ENCODE measurements at places on chromosomes 2 and 18.

- no peak for DNase-seq
These were observed 183.4 kb upstream of the CDH7 start for GRCh38 chr18:65567372-65567771.

DNA sequence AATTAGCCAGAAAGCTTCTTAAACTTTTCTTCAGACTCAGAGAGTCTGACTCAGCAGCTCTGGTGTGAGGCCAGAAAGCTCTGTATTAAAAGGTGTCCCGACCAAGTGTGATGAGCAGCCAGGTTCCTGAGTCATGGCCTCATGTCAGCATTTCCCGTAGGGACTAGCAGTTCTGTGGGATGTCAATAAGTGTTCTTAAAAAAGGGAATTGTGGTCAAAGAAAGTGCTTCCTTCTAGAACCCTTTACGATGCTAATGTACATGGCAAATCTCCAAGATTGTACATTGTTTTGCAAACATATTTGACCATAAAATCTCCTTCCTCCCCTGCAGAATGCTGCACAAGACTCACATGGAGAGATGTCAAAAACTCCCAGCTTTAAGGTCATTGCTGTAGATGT lies 80.1 kb downstream of the PLA2R1 start:
- DNase-seq = peak; percentile 27

GRCh38 chr2:69437751-69438154 lies 518 bp upstream of the NFU1 start:
- DNase-seq = no peak

GRCh38 chr2:46815121-46815802 lies 100.3 kb downstream of the MCFD2 start:
- DNase-seq = no peak

DNA sequence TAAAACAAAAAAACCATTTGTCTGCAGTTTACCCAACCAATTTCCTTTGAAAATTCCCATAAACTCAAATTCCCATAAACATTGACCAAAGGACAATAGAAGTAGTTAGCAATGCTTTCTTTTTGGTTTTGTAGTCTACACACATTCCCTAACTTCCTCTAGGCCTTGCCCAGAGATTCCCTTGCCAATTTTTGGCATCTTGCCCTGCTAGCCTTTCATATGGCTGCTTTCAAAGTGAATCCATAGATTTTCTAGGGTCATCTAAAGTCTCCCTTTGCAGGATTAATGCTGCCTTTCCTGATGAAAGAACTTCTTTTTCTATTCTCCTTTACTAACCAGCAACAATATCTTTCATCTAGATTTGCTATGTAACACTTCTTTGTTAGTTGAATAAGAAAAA lies 33.4 kb downstream of the THSD7B start:
- no peak for DNase-seq

DNA sequence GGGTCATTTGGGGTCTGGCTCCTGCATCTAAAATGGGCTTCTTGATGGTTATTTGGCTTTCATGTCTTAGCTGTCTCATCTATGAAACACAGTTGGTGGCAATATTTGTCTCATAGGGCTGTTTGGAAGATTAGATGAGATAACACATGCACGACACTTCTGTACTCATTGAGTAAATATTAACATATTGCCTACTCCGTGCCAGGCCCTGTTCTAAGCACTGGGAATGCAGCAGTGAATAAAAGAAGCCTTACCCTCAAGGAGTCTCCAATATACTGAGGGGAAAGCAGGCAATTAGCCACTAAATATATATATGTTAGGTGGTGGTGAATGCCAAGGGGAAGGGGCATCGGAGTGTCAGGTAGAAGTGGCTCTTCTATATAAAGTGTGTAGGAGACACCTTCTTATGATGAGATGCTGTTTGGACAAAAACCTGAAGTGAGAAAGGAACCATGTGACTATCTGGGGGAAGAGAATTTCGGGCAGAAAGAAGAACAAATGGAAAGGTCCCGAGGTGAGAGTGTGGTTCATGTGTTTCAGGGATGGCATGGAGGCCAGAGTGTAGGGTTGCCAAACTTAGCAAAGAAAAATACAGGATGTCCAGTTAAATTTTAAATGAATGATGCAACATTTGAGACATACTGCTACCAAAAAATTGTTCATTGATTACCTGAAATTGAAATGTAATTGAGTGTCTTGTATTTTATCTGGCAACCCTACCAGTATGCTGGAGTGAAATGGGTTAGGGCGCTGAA lies 11.8 kb downstream of the SLC3A1 start:
- no peak for DNase-seq

DNA sequence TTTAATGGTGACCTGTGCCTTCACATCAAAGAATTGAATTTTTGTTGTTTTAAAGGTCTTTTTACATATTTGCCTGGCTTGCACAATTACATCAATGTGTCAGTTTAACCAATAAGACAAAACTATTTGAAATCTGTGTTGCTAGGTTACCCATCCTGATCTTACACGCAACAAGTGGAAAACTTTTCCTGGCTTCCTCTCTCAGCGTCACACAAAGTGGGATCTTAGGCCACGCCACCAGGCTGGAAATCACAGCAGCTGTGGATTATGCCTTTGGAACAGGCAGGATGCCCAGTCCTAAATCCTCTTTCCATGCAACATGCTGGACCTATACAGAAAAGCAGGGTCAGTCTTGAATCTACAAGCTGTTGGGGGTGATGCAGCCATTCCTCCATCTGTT lies 298.2 kb upstream of the HNRNPA3 start:
- peak; percentile 47 for DNase-seq

- DNase-seq = no peak
These were observed 57.8 kb upstream of the MAP3K20 start for GRCh38 chr2:173017646-173018420.

- DNase-seq = no peak
These were observed 375.0 kb downstream of the CTNNA2 start for GRCh38 chr2:79887747-79888374.

DNA sequence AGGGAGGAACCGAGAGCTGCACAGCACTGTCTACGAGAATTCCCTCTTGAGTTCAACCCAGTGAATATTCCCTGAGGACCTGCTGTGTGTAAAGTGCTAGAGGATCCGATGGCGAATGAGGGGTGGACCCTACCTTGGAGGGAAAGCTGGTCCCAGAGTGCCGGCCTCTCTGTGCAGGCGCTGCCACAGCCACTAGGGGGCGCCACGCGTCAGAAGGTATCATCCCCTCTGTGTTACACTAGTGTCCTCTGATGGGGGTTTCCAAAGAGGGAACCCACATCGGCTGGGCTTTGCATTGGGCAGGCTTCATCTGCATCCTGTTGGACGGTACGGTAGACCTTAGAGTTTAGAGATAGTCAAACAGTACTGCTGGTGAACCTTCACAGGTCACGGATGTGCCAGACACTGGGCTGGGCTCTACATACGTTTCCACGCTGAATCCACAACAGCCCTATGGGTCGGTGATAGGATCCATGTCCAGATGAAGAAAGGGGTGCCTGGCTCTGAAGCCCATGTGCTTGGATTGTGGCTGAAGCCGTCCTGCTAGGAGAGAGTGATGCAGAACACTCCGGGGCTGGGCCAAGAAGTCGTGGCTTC lies 39.0 kb downstream of the COA5 start:
- DNase-seq = no peak

GRCh38 chr2:225027061-225027762 lies 15.1 kb downstream of the DOCK10 start:
- DNase-seq = no peak

GRCh38 chr2:8822218-8822617 lies 15.2 kb downstream of the KIDINS220 start:
- DNase-seq = no peak

GRCh38 chr2:234218266-234219045 lies 168.0 kb downstream of the SPP2 start:
- DNase-seq = peak; percentile 44

DNA sequence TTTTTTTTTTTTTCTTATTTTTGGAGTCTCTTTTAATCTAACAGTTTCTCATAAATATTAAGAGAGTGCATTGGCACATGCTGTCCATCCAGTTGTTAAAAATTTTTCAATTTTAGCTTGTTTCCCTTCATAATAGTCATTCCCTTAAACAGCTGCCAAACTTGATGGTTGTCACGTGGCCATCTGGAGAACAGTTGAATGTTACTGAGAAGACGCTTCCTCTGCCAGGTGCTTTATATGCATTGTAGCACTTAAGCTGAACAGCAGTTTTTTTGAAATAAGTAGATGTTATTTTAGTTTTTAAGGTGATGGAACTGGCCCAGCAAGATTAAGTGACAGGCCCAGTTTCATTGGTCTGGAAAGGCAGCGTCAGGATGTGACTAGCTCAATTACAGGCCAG lies 3.3 kb downstream of the SMARCAL1 start:
- DNase-seq = peak; percentile 36

- DNase-seq = no peak
These were observed 72.7 kb upstream of the FAM136A start for GRCh38 chr2:70374616-70375015.

- DNase-seq = no peak
These were observed 46.7 kb downstream of the SMAD7 start for GRCh38 chr18:48904091-48904490.

- no peak for DNase-seq
These were observed 138.9 kb upstream of the PELI1 start for GRCh38 chr2:64283006-64283570.

DNA sequence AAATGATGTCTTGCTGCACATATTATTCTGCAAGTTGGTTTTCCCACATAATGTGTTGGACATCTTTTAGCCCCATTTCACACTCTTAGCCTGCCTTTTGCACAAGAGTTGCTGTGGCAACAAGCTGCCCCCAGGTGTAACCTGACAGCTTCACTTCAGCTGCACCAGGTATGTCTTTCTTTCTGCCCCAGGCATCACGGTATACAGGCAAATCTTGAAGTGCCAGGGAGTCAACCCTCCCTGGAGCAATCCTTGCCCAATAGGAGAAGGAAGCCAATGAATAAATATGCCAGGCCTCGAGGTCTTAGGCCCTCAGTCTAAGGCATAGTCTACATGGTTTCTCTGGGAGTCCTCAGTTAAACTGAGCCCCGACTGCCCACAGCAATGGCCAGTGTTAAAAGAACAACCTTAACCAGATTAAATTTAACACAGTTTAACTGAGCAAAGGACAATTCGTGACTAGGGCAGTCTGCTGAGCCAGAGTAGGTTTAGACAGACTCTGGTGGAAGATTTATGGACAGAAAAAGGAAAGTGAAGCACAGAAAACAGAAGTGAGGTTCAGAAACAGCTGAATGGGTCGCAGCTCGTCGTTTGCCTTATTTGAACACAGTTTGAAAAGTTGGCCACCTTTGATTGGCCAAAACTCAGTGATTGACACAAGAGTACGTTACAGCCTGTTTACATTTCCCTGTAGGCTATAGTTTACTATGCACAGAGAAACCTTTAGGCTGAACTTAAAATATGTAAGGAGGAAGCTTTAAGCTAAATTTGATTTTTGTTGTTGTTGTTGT lies 32.0 kb upstream of the C1QL2 start:
- no peak for DNase-seq

DNA sequence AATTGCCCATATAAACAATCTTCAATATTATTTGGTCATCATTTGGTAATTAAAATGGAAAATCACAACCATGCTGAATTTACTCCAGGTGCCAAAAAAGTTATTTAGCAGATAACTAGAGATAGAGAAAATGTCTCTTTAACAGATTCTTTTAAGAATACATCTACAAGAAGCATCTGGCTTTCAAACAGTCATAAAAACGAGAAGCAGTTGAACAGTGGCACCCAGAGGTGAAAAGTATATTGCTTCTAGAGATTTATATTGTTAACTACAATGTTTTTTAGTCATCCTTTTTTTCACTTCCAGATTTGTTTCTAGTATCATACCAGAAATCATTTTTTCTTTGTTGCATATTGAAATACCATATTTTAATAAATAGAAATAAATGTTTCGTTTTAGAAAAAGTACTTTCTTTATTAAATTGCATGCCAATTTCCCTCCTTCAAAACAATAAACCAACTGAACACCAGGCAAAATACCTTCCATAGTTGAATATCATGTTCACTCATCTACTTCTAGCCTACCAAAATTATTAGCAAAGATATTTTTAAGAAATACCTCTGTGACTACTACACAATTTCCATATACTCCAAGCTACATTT lies 65.4 kb upstream of the HNRNPA3 start:
- no peak for DNase-seq

GRCh38 chr18:73563901-73564472 lies 583.6 kb downstream of the FBXO15 start:
- no peak for DNase-seq

GRCh38 chr18:13681701-13682100 lies 44.7 kb downstream of the FAM210A start:
- DNase-seq = no peak

- DNase-seq = no peak
These were observed 60.4 kb downstream of the DLGAP1 start for GRCh38 chr18:4394700-4395099.

DNA sequence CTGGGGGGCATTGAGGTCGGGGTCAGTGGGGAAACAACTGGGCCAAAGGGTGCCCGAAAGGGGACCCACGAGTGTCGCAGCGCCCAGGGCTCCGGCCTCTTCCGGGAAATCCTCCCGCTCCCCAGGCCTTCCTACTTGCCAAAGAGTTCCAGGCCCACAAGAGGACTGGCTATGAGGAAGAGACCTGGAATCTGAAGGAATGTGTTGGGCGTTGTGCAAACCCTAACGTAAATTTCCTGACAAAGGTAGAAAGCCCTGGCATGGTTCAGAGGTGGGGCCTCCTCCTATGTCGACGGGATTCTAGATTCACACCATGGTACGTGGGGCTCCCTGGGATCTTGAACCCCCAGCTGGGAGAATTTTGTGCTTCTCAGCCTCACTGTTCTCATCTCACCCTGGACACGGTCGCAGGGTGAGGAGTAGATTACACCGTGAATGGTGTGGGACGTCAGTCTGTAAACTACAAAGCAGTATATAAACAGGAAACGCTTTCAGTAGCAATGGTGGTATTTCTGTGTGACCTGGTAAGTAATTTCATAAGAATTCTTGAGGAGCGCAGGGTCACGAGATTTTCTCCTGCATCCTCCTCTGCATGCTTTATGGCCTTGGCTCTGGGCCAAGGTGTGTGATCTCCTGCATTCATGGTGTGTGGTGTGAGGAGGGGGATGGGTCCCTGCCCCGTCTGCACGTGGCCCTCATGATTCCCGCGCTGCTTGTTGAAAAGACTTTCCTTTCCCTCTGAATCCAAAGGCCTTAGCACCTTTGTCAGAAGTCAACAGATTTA lies 868 bp downstream of the HSBP1L1 start:
- DNase-seq = no peak

GRCh38 chr2:128734521-128735295 lies 416.0 kb upstream of the HS6ST1 start:
- DNase-seq = no peak
